Activated naive CD4-positive, alpha-beta T cell treated with anti-CD3 and anti-CD28 coated beads, Interleukin-2, amount 50 U/mL, for 72 hours (primary cell): ENCODE measurements at places on chromosomes 5 and 9. TPM values are rescaled to one million over a fixed set of nuclear protein-coding genes. Genes with fewer than 3 reads are reported as not detected.

The KIF4B gene
- total RNA-seq: 0.11 TPM

The SLC46A2 gene
- not detected for total RNA-seq

The PIP5KL1 gene
- 4.0 TPM for total RNA-seq

The PRRX2 gene
- not detected for total RNA-seq

The ADAM19 gene
- 9.5 TPM for total RNA-seq

The CCDC183 gene
- total RNA-seq: 1.3 TPM

The FOXD4L5 gene
- total RNA-seq: 0.16 TPM

The GRM6 gene
- not detected for total RNA-seq

The TAF1L gene
- not detected for total RNA-seq

DNA sequence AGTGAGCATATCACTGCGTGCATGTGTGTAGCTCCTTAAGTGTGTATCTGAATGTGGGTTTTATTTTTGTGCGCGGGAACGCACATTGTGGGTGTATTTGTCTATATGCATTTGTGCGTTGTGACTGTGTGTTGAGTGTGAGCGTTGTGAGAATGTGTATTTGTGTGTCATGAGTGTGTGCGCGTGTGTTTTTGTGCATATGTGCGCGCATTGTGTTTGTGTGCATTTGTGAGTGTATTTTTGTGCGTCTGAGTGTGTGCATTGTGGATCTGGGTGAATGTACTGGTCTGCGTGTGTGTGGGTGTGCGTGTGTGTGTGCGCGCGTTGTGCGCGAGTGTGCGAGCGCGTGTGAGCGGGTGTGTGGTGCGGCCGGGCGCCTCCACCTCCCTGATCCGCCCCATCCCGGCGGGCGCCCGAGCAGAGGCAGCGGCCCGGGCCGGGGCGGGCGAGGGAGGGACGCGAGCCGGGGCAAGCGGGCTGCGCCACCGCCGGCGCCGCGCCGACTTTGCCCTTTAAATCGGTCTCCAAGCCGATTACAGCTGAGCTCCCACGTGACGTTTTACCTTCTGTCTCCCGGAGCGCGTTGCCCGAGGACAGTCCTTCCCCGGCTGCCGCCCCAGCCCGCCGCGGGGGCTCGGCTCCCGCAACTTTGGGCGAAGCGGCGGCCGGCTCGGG is at the start of gene RASGRF2:
Gene RASGRF2 (plus strand): TSS at position 596 of the 675 bp plus-strand sequence. CDS start 376 bp downstream, outside the sequence.
- peak; percentile 53 for DNase-seq

DNA sequence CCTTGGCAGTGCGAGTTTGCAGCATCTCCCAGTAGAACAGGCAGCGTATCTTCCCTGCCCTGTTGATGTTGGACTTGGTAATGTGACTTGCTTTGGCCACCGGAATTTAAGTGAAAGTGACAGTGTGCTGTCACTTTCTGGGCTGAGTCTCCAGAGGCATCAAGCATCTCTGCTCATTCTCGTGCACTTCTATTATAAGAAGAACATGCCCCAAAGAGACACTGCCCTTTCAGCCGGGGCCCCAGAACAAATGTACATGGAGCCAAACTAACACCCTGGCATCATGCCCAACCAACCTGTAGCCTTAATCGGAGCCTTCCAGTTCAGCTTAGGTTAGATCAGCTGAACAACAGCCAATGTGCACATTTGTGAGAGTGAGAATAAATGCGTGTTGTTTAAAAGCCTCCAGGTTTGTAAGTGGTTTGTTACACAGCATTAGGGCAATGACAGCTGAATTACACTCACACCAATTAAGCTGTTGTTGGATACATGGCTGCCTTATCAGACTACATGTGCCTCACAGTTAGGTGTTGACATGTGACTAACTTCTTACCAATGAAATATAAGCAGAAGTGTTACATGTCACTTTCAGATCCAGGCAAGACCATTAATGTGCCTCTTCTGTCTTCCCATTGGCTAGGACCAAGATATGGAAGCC is 22.1 kb upstream of the FRMD3 start:
- DNase-seq: no peak

- DNase-seq: no peak
These were observed 48.5 kb downstream of the NEK6 start for GRCh38 chr9:124306098-124306735.

DNA sequence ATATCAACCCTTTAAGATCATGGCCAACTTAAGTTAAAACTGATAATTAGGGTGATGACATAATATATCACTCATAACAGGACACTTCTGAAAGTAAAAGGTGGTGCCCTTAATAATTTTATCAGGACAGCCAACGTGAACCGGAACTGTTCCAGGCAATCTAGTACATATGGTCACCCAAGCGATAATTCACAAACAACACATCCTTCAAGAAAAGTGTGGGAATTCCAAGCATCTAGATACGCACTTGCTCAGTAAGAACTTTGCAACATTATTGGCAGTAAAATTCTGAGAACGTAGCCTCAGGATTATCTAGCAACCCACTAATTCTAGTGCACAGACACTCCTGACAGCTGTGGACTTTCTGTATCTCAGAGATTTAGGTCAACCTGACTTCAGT is 85.7 kb downstream of the ALDH7A1 start:
- no peak for DNase-seq

DNA sequence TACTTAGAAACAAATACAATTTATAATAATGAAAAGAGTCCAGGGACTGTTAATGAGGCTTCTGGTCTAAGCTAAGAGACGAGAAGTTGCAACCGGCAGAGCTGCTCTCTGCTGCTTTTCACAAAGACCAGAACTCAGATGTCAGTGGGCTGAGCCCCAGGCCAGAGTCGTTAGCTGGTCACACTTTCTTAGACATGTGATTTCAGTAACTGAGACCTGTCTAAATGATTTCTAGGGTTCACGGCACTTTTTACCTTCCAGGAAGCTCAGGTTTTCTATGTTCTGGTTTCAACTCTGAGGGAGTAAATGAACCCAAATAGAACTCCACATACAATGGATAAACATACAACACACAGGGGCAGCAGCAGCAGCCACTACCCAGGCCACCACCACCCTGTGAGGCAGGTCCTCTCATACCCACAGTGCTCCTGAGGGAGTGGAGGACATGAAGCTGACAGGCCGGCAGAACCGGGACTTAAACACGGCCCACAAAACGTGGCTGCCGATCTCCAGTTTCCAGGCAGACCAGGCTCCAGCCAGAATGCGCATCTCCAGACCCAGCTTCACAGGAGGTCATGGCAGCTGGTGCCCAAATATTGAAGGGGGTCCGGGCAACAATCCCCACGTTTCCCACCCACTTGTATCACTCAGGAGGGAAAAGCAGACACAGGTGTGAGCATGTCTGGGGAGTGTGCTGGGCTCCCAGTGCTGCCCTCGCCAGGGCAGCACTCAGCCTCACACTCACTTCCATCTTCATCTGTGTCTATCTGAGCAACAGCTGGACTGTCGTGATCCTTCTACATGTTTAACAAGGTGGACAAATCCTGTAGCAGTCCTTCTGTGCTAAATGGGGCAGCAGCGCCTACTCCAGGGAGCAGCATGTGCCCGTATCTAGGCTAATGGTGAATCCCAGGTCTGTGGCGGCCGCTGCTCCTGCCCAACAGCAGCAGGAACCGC is 38.8 kb downstream of the IARS1 start:
- no peak for DNase-seq

DNA sequence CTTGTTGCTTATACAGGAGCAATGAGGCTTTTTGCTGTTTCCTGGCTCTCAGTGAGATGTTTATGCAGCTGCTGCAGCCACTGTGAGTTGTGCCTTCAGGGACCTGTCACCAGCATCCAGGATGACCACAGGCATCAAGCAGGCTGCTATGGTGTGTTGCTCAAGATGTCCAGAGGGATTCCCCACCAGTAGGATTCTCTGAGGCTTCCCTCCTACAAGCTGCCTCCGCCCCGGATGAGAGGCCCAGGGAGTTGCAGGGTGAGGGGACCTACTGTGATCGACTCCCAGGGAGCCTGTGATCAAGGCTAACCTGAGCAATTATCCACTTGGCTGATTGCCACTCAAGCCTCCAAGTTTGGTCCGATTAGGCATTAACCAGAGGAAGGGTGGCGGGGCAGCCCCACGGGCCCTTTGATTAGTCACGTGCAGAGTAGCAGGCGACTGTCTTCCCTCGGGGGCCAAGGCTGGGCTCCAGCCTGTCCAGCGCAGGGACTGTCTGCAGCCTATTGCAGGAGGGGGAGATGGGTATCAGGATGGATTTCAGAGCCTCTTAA is 1.8 kb upstream of the FAT2 start:
- no peak for DNase-seq

GRCh38 chr5:56375011-56375410 is 141.9 kb upstream of the ANKRD55 start:
- DNase-seq: no peak

DNA sequence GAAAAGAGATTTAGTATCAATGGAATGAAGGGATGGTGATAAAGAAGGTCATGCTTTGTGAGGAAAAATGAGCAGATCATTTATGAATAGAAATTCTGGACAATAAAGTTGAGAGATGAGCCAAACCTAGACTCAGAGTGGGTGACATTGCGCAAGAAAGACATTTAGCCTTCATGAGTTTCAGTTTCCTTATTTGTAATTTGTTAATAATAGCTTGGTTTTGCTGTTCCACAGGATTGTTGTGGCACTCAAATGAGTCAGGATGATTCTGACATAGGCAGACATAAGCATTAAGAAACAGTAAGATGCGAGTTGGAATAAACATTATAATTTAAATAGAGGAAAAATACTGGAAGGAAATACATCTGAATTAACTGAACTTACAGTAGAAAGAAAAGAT is 34.8 kb downstream of the ITGA2 start:
- DNase-seq: no peak

DNA sequence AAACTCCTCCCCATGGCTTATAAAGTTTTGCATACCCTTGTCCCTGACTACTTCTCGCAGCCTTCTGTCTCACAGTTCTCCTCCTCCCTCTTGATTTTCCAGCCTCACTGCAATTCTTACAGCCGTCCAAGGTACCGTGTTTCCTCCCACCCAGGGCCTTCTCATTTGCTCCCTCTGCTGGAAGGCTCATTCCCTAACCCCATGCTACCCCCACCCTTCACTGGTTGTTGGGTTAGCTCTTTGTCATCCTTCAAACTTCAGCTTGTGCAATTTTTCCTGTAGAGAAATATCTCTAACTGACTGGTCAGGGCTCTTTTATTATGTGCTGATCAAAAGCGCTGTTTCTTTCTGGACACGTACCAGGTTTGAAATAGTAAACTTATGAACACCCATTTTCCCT is 329.2 kb downstream of the EBF1 start:
- no peak for DNase-seq

GRCh38 chr5:134451936-134452505 is 40.3 kb upstream of the CDKN2AIPNL start:
- DNase-seq: no peak

DNA sequence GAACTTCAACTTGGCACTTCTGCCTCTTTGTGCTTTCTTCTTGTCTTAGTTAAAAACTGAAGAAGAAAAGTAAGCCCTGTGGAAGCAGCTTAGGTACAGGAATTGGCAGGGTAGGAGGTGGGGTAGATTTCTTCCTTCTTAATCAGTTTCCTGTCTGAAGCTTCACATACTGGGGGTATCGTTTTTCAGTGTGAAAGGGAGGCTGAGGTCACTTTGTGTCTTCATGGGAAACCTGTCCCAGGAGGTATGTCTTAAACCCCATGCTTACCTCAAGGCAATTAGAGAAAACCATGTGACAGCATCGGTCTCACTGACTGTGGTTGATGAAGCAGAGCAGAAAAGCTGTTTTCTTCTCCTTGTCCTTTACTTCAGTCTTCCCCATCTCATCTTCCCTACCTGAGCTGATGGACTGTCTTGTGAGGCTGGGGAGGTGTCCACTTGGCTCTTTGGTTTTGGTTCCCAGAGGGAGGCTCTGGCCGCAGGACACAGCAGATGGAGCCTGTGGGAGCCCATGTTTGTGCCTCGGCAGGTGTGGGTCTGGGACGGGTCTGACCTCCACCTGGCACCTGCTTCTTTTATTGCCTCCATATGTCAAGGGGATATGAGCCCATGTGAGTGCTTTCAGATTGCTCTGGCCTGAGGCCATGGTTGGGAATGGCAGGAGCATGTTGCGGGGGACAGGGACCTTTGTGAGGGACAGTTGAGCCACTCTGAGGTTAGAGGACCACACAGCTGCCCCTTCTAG is 47.0 kb downstream of the SH3GL2 start:
- no peak for DNase-seq

- no peak for DNase-seq
These were observed 329.0 kb upstream of the MPDZ start for GRCh38 chr9:13608451-13608850.

- no peak for DNase-seq
These were observed 16.0 kb upstream of the SLC25A51 start for GRCh38 chr9:37919956-37920335.

DNA sequence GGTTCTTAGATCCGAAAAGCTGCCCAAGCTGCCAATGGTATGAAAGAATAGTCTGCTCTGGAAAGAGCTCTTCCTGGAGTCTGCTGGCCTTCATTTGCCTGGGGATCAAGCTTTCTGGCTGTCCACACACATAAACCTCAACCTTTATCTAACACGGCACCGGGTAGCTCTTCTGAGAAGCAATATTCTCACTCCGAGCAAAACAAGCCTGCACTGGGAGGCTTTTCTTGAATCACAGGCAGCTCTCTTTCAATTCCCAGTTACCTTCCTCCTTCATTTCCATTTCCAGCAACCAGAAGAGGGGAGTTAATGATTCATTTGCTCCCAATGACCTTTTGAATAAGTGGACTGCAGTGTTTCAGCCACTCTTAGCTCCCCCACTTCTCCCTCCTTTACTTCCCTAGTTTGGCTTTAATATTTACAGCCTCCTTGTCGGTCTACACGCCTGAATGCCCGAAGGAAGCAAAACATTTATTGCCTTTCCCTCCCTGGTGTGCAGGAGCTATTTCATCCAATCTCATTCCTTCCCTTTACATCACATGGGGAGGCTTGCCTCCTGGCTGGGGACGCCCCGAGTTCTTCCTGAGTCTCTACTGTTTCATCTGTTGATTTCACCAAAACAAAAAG is 187.1 kb downstream of the ARHGEF28 start:
- DNase-seq: no peak
